ENCODE measurements at places on chromosomes 7 and 10.

DNA sequence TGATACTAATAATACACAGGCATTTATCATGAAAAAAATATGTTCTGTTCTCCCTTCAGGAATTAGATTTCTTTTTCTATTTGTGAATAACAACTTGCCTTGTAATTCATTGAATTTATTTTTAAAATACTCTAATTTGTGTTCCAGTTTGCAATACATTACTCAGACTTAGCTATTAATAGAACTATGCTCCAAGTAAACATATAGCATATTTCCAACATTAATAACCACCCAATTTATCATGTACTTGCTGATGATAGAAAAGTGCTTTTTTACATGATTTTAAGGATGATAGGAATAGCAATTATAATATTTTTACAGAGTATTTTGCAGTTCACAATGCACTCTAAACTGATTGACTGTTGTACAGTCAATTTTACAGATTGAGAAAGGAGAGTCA lies 338.8 kb upstream of the SEMA3D start:
- no peaks in the 10 kb centered on the region for H3K36me3 ChIP-seq
- no peak for DNase-seq
- H3K4me1 ChIP-seq: no peaks in the 10 kb centered on the region
- H3K27ac ChIP-seq: no peak overlapping the region
- no peaks in the 10 kb centered on the region for H3K27me3 ChIP-seq

- no peak for DNase-seq
- H3K4me1 ChIP-seq: no peaks in the 10 kb centered on the region
- no peak overlapping the region for H3K4me3 ChIP-seq
- no peaks in the 10 kb centered on the region for H3K36me3 ChIP-seq
- no peaks in the 10 kb centered on the region for H3K27me3 ChIP-seq
- H3K27ac ChIP-seq: no peak overlapping the region
Measured at GRCh38 chr7:23098460-23098859, 7.1 kb upstream of the KLHL7 start.

GRCh38 chr10:17213646-17214349 lies 12.3 kb upstream of the TRDMT1 start:
- H3K27ac ChIP-seq: no peak overlapping the region
- no peaks in the 10 kb centered on the region for H3K4me1 ChIP-seq
- no peaks in the 10 kb centered on the region for H3K27me3 ChIP-seq
- H3K36me3 ChIP-seq: no peaks in the 10 kb centered on the region

GRCh38 chr10:69643779-69644657 lies 14.0 kb downstream of the FAM241B start:
- no peaks in the 10 kb centered on the region for H3K36me3 ChIP-seq
- no peaks in the 10 kb centered on the region for H3K4me1 ChIP-seq
- H3K4me3 ChIP-seq: no peak overlapping the region
- no peaks in the 10 kb centered on the region for H3K27me3 ChIP-seq
- H3K27ac ChIP-seq: no peak overlapping the region

DNA sequence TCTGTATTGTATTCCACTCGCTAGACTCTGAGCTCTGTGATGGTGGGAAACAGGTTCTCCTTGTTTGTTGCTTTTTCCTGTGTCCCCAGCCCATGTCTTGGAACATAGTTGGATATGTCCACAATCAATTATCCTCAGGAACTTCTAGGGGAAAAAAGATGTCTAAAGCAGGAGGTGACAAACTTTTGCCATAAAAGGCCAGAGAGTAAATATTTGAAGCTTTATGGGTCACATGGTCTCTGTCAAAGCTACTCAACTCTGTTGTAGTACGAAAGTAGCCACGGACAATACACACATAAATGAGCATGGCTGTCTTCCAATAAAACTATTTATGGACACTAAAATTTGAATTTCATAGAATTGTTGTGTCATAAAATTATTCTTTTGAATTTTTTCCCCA lies 220.5 kb downstream of the CHCHD3 start:
- H3K4me3 ChIP-seq: no peak overlapping the region
- H3K4me1 ChIP-seq: no peaks in the 10 kb centered on the region
- no peaks in the 10 kb centered on the region for H3K36me3 ChIP-seq

- no peak for DNase-seq
- H3K4me3 ChIP-seq: no peak overlapping the region
- no peaks in the 10 kb centered on the region for H3K4me1 ChIP-seq
- no peaks in the 10 kb centered on the region for H3K36me3 ChIP-seq
- H3K27ac ChIP-seq: no peak overlapping the region
Measured at GRCh38 chr10:15896654-15897053, 36.3 kb upstream of the MINDY3 start.
